ENCODE measurements at places on chromosomes 7 and 10.

GRCh38 chr7:133044722-133045473 lies 37.0 kb downstream of the CHCHD3 start:
- DNase-seq: no peak

DNA sequence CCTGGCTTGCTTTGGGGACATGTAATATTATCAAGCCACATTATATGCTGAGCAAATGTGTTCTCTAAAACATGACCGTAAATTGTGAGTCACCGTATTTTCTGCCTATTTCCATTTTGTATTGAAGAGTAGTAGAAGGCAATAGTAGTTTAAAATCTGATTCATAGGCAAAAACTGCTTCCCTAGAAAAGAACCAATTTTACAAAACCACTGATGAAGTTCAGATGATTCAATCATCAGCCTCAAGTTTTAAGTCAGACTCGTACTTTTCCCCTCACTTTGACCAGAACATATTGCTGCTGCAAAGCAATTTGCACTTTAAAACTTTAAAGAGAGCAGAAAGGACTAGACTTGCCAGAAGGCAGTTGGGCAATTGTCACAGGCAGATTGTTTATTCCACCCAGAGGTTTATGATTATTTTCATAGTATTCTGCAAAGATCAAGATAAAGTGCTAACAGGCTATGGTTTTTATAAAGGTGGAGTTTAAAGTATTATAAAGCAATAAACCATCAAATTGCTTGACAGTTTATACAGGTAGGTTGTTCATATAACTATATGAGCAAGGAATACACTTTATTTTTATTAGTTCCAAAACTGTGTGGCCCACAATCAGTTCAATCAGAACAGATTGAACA lies 168.2 kb downstream of the ETV1 start:
- DNase-seq: no peak

DNA sequence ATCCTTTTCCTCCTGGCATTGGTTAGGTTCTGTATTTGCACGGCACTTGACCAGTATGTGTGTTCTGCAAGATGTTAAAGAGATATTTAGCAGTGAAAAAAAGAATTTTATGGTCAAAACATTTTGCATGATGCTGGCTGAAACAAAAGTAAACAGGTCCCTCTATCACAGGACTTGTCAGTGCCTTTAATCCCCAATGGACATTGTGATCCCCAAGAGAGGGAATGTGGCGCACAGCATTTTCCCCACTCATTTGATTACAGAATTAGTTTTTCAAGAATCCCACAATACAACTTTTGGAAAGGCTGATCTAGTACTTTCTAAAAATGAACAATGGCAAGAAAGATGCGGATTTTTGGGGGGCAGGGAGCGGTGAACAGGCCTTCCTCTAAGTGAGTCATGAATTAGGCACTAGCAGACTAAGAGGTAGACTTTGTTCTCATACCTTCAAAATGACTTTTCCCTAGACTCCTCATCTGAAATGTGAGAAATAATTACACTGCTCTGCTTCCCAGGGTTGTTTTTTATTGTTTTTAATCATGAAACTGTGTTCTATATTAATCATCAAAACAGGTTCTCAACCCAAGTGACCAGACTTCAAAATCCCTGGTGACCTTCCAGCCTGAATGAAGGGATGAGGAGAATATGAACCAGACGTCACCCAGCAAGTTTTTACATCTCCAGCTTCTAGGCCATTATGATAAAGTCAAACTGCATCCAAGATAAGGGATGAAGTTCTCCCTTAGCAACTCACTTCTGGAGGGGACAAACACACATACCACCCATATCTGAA lies 8.6 kb downstream of the FBXW4 start:
- no peak for DNase-seq

DNA sequence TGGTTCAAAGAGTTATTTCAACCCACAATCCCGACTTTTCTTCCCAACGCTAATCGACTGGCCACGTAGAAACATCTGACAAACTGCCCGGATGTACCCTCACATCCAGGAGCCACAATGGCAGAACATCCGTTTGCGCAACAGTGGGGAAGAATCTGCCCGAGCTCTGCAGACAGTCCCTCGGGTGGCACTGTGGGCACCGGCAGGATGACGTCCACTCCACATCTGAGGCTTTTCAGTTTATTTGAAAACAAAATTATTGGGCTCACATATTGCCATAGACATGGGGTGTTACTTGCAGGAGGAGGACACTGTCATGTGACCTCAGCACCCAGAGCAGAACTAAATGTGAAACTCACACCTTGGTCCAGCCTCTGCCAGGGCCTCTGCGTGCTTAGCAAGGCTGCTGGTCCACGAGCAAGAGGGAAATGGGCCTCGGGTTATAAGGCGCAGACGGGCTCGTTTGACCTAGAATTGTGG lies 84.1 kb downstream of the MKI67 start:
- no peak for DNase-seq

- no peak for DNase-seq
Measured at GRCh38 chr7:70266186-70266585, 667.9 kb downstream of the AUTS2 start.
